ENCODE measurements at places on chromosomes 12 and 14. TPM values are rescaled to one million over a fixed set of nuclear protein-coding genes. Genes with fewer than 3 reads are reported as not detected.

The CIROP gene
- not detected for total RNA-seq

The DDX47 gene
- total RNA-seq: 26.5 TPM

- no peak for DNase-seq
Measured at GRCh38 chr12:120015313-120015712, 26.3 kb downstream of the BICDL1 start.

DNA sequence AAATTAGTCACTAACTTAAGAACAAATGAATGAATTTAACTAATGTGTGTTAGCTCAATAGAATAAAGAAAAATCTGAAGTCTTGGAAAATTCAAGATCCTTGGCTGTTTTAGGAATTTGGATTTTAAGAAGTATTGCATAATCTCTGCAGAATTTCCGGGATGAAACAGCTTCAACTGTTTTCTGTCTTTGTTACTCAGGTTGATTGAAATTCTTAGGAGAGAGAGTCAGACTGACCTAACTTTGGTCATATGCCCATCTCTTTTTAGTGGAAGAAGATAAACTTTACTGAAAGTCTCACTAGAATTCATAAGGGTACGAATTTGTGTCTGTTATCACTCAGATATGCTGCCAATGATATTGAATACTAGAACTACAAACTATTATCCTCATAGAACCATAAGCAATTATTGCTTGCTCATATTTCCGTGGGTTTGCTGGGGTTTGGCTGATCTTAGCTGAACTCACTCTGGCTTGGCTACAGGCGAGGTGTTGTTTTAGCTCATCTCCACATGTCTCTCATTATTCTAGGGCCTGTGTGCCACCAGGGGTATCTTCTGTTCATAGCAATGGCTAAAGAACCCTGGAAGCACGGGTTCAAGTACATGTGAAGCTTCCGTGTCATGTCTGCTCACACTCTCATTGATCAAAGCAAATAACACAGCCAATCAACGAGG, 257.4 kb upstream of the NOVA1 start:
- no peak for DNase-seq

DNA sequence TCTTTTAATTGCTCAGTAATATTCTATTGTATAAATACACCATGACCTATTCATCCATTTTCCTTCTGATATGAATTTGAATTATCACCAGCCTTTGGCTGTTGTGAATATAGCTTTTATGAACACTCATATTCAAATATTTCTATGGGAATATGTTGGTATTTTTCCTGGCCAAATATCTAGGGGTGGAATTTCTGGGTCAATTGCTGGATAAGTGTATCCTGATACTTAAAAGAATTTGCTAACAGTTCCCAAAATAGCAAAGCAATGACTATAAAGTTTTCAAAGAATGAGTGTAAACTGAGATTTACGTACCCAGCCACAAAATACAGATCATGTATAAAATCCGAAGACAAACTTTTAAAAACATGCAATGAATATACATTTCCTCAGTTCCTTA, 148.7 kb upstream of the CLEC14A start:
- no peak for DNase-seq

DNA sequence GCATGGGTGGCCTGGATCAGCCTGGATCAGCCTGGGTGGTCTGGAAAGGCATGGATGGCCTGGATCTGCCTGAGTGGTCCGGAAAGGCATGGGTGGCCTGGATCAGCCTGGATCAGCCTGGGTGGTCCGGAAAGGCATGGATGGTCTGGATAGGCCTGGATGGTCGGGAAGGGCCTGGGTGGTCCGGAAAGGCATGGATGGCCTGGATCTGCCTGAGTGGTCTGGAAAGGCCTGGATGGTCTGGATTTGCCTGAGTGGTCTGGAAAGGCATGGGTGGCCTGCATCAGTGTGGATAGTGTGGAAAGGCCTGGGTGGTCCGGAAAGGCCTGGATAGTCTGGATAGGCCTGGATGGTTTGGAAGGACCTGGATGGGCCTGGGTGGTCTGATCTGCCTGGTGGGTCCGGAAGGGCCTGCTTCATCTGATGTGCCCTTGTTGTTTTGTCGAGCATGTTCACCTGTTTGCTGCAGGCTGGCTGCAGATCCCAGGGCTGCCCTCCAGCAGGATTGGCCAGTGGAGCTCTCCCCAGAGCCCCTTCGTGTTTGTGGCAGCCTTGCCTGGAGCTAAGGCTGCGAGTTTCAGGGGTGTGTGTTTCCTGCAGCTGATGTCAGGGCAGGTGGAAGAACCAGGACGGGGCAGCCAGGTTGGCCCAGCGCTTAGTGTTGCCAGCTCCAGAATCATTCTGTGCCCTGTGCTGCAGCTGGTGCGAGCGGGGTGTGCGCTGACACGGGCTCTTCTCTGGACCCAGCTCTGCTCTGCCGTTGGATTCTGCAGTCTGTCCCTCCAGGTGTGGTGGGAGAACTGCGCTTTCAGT, 19.3 kb upstream of the TEX22 start:
- DNase-seq: peak; percentile 44

DNA sequence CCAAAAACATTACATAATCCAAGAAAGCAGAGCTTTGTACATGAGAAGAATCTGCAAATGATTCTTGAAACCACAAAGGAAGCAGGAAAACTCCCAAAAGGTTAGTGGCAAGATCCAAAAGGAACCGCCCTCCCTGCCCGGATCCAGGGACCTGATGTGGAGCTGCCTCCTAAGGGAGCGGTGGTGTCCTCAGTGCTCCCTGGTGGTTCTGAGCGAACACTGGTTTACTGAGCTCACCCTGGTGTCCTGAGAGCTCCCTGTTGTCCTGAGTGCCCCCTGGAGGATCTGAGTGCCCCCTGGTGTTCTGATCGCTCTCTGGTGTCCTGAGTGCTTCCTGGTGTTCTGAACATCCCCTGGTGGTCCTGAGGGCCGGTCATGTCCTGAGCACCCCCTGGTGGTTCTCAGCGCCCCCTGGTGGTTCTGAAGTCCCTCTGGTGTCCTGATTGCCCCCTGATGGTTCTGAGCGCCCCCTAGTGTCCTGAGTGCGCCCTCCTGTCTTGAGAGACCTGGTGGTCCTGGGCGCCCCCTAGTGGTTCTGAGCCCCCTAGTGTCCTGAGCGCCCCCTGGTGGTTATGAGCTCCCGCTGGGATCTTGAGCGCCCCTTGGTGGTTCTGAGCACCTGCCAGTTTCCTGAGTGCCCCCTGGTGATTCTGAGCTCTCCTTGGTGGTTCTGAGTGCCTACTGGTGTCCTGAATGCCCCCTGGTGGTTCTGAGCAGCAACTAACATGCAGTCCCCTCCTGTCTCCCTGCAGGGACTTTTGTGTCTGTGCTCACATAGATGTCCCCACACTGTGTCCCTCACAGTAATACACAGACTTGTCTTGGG, 891.1 kb downstream of the TMEM121 start:
- peak; percentile 77 for DNase-seq
